ENCODE measurements at places on chromosomes 6 and 20.

DNA sequence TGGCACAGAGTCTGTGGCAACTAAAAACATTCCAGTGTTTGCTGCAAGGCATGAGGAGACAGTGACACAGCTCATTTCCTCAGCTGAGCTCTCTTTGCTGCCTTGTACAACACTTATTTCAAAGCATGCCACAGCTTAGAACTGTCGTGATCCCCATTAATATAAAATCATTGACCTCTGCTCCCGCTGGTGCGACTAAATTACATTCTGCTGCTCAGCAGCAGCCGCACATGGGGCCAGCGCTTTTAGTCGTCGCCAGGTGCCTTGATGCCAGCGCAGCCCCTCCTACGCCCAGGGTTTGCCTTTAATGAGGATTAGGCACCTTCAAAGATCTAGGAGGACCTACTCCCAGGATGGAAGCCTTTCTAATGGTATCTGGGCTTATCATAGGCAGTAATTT is 717.9 kb upstream of the POU3F2 start:
- no peak for DNase-seq

DNA sequence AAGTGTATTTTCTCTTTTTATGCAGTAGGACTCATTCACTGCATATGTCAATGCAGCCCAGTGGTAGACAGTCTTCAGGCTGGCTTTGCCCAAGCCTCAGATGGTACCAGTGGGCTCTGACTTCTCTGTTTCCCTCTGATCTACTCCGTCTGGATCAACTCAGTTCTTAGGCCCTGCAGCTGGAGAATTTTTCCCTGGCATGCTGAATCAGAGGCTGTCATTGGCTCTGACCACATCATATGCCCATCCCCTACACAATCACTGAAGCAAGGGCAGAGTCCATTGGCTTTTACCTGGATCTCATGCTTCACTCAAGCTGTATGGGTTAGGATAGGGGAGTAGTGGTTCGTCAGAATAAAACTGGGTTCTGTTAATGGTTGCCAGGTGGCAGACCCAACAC is 57.8 kb downstream of the KIZ start:
- DNase-seq: no peak

DNA sequence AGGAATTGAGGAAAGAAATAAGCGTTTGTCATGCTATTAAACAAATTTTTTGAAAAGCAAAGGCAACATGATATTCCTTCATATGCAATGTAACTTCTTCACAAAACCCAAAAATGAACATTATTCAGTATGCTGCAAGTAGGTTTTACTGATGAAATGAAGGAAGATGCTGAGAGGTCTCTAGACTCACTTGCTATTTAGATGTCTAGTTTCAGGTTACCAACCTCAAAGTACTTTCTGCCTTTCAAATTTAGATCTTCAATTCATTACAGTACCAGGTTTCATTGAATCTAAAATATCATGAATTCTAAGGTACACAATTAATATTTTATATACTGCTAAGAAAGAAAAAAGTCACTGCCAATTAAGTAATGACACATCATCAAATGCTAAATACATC is 39.9 kb downstream of the MYO6 start:
- no peak for DNase-seq

DNA sequence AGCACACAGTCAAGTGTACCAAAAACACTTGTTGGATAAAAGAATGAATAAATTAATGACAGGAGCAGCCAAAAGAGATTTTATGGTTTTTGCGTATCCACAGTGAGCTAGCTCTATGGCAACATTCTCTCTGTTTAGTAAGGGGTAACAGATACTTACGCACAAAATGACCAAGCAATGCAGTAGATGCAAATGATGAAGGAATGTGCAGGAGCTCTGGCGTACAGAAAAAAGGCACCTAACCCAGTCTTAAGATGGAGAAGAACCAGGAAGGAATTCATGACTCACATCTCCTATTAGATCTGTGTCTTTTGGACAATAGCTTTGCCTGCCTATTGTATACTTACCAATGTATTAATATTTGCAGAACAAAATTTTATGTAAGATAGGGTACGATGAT is 191.9 kb upstream of the PREP start:
- DNase-seq: no peak

- no peak for DNase-seq
These were observed 160.2 kb downstream of the GMPR start for GRCh38 chr6:16398587-16398986.

- DNase-seq: no peak
These were observed 1.7 kb downstream of the THBD start for GRCh38 chr20:23047738-23048214.

DNA sequence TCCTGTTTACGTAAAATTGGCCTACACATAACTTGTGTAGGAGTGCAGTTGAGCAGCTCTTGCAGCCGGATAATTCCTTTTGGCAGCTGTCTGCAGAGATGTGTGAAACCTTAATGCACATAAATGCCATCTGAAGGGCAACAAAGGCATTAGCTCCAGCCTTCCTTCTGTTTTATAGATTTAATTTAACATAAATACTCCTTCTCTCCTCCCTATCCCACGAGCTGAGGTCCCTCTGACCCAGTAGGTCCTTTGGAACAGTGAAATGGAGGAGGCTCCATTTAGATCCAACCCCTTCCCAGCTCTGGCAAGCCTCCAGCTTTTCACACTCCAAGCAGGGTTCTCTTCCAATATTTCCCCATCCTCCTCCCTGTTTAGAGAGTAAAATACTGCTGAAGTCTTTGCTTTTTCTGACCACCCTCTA is 6.5 kb downstream of the PLEKHG1 start:
- no peak for DNase-seq
